ENCODE measurements at places on chromosomes 3 and 15. TPM values are rescaled to one million over a fixed set of nuclear protein-coding genes. Genes with fewer than 3 reads are reported as not detected.
A peak's percentile ranks its signal among the peaks of the same experiment; 100 is the strongest.

DNA sequence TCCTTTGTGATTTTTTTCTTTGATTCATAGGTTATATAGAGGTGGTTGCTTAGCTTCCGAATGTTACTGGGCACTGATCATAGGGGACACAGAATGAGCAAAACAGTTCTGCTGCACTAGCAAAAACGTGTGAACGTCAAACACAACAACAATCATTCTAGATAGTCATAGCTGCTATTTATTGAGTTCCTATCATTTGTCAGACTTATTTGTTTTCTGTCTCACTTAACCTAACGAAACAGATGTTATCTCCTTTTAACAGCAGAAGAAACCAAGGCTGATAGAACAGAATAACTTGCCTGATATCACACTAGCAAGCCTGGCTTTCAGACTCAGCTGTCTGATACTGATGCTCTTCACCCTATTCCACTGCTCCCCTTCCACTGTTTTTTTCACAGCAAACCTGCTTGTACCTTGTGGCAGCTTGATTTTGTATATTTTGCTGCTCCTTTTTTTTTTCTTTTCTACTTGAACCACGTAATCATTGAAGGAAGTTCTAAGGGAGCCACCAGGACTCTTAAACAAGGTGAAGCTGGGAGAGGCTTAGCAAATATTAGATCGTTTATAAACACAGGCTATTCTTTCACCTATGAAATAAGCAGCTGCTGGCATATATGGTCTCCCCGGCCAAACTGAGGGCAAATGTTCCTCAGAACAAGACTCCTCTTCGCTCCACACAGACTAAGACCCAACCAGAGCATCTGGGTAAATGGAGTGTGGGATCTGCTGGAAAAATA, 78.8 kb downstream of the MCF2L2 start:
- DNase-seq: no peak

GRCh38 chr15:100997442-100997841, 78.3 kb downstream of the LRRK1 start:
- DNase-seq: no peak

DNA sequence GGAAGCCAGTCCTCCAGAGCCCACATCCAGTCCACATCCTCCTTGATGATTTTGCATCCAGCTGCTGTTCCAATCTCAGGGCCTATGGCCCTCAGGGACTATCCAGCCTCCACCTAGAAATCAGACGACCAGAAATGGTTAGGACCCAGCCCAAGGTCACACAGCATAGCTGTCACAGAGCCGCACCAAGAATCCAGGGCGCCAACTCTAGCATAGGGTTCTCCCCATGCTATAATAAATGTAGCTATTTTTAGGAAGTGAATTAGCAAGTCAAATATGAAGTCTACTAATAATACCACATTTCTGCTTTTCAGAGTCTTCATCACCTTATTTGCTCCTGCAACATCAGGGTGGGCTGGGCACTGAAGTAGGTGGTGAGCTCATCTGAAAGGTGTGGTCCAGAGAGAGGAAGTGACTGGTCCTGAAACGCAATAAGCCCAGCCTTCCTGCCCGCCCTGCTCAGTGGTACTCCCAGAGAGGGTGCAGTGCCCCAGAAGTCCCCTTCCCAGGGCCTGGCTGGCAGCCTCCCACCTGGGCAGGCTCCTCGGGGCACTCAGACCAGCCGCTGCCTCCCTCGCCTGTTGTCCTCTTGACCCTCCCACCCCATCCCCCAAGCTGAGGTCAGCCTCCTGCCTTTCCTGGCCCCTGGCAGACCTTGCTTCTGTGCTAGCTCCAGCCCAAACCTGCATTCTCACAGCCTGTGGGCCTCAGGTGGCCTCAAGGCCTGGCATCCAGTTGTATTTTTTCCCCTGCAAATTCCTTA, 17.6 kb upstream of the CYP11A1 start:
- DNase-seq: peak; percentile 26

GRCh38 chr15:81481346-81481745, 107.3 kb upstream of the TMC3 start:
- DNase-seq: no peak

GRCh38 chr15:101646672-101647071, 5.5 kb downstream of the TM2D3 start:
- DNase-seq: no peak

The NGRN gene
- 54.1 TPM for total RNA-seq

The LRRC58 gene
- 13.1 TPM for total RNA-seq

The CCDC80 gene
- 53.2 TPM for total RNA-seq

The XCR1 gene
- 0.29 TPM for total RNA-seq

All from mucosa of descending colon (tissue), 3 donors.